Activated T-helper 9 cell treated with anti-CD3 and anti-CD28 coated beads, Interleukin-2, amount 50 U/mL, for 16 hours (primary cell): ENCODE measurements at places on chromosomes 6 and 20.

GRCh38 chr20:52349806-52350205 is 158.2 kb upstream of the ZFP64 start:
- DNase-seq = no peak

DNA sequence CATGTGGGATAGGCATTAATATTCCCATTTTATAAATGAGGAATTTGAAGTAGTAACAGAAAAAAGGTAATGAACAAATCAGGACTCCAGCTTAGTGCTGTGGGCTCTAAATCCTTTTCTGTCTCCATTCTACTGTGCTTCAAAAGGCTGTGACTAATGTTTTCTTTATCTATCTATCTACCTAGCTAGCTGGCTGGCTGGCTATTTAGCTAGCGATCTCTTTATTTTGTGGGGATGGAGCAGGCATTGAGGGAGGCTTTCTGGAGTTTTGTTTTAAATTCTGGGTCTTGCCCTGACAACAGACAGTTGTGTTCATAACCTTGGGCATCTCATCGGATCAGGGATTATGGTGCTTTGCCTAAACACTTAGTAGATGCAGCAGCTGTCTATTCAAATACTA is 139.2 kb downstream of the SOX4 start:
- no peak for DNase-seq

DNA sequence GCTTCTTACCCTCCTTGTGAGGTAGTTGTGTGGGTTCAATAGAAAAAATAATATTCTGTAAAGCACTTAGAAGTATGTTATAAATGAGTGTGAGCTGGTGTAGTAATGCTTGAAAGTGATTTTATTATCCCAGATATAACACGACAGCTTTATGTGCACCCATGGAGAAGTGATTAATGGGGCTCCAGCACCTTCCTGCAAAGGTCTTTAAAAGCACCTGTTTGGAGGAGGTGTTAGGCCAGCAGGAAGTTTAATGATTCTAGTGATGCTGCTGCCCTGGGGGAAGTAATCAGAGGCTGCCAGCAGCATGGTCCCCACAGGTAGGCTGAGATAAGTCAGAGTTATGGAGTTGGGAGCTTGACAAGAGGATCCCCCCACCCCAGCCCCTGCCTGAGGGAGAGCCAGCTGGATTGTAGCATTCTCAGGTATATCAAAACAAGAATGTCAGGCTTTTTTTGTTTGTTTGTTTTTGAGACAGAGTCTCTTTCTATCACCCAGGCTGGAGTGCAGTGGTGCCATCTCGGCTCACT is 166.3 kb downstream of the PHACTR1 start:
- no peak for DNase-seq

- no peak for DNase-seq
Observed at GRCh38 chr6:22421198-22421597, 124.4 kb upstream of the PRL start.

DNA sequence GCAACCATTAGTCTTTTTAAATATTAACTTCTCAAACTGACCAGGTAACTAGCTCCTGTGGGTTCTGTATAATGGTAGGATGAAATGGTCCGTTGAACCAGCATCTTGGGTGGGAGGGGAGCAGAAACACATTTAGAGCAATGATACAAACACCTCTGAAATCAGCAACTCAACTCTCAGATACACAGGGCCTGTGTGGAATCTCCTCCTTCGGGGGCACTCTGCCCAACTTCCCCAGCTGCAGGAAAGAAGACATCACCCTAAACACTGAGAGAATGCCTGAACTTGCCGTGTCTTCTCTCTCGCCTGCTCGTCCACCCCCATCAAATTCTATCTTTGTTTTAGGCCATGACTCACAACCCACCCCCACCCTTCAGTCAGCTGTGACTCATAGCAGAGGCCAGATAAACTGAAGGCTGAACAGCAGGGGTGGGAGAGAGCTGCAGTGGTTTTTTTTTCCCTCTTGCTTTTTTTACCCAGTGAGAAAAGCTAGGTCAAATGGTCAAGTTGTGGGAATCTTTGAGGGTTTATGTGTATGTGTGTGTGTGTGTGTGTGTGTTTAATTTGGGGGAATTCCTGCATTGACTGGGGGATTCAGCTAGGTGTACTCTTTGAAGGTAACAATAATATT is 593.4 kb upstream of the JAG1 start:
- DNase-seq = no peak

DNA sequence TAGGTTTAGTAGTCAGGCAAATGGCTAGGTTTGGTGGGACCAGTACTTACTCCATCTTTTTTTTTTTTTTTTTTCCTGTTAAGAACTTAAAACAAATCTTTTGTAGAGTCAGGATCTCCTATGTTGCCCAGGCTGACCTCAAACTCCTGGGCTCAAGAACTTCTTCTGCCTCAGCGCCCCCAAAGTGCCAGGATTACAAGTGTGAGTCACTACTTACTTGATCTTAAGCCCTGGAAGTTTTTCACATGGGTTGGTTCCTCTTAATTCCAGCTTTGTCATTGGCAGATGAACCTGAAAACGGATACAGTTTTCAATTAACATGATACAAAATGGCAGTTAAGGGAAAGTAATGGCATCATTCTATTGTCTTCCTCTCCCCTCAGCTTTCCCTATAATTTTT is 179.4 kb upstream of the JAG1 start:
- DNase-seq = no peak

DNA sequence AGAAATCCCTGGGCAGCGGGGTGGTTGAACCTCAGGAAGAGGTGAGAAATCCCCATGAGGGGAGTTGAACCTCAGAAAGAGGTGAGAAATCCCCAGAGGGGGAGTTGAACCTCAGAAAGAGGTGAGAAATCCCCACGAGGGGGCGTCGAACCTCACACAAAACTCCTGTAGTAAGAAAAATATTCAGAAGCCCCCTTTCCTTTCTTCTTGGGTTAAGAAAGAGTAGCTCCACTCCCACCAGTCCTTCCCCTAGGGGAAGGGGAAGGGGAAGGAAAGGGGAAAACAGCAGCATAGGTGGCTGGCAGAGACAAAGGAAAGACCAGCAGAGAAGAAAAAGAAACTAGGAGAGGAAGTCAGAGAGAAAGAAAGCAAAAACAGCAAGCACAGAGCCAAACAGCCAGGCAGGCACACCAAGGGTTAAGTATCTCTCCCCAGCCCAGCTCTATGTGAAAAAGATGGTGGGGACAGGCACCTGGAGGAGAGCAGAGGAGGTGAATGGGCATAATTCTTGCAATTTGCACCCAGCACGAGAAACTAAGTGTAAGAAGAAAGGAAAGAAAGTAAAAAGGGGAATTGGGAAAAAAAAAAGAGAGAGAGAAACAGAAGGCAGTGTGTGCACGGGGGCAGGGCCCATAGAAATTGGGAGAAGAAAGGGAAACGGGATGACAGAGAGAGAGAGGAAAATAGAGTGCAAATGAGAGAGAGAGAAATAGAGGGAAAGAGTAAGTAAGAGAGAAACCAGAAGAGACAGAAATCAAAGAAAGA is 88.2 kb downstream of the PLG start:
- peak; percentile 3 for DNase-seq

- no peak for DNase-seq
Observed at GRCh38 chr6:164168595-164168994, 754.1 kb downstream of the QKI start.

GRCh38 chr20:16528078-16528477 is 45.2 kb downstream of the KIF16B start:
- no peak for DNase-seq
